ENCODE measurements at places on chromosomes 2 and 18.

DNA sequence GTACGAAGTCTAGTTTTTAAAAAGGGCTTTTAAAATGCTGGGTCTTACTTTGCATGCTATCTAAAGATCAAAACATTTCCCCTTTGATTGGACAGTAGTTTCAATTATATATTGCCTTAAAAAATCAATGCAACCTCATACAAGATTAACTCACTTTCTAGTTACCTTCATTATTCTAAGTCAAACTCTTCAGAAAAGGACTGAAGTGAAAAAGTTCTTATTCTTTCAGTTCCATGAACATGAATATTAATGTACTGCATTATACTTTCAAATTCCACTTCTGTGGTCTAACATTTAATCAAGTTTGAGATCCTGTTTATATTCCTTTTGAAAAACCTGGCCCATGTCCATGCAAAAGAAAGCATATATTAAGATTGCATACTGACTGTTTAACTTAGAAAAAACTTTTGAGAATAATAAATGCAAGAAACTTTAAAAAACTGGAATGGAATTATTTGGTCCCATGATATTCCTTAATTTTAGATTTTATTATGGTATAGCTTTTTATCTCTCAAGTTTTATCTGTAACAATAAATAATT is 11.2 kb upstream of the ENOSF1 start:
- DNase-seq = no peak

DNA sequence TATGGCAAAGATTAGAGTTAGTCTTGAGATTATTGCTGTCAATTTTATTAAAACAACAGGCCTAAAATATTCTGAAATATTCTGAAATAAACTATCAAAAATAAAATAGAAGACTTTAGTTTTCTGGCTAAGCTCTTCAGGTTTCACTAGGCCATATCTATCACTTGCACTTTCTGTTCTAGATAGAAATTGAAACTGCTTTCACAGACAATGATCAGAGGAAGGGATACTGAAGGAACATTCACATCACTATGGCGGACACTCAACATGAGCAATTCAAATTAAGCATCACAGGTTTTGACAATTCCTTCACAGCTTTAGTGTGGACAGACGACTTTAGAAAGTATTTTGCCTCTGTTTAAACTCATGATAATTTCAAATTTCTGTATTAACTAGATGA is 586.4 kb upstream of the REG3G start:
- DNase-seq = no peak

DNA sequence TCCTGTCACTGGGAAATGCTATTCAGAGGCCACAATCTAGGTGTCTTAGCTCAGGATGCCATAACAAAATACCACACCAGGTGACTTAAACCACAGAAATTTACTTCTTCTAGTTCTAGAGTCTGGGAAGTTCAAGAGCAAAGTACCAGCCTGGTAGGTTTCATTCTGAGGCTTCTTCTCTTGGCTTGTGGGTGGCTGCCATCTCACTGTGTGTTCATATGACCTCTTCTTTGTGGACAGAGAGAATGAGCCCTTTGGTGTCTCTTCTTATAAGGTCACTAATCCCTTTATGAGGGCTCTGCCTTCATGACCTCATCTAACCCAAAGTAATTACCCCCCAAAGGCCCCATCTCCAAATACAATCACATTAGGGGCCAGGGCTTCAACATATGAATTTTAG is 57.3 kb downstream of the RHOB start:
- no peak for DNase-seq

- DNase-seq = no peak
These were observed 14.1 kb downstream of the CRIM1 start for GRCh38 chr2:36369716-36370115.

- no peak for DNase-seq
These were observed 35.1 kb upstream of the NTSR2 start for GRCh38 chr2:11705063-11705462.

DNA sequence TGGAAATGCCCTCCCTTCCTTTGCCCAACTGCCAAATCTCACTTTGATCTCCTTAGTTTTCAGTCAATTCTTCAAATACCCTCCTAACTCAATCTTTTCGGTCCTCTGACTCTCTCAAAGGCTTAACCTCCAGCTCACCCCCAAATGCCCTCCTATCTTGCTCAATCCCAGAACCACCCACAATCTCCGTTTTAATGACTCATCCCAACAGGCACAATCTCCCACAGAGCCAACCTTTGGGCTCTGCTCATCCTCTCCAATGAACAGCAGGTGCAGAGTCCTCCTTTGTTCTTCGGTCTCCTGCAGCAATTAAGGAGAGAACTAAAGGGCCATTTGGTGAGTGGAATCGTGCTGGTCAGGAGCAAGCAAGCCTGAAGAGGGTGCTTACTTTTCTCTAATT is 366.1 kb upstream of the CRIM1 start:
- no peak for DNase-seq

- DNase-seq = no peak
These were observed 2.3 kb downstream of the LYPD1 start for GRCh38 chr2:132667706-132668105.

- DNase-seq = no peak
These were observed 835.9 kb upstream of the CHAC2 start for GRCh38 chr2:52931660-52932059.

DNA sequence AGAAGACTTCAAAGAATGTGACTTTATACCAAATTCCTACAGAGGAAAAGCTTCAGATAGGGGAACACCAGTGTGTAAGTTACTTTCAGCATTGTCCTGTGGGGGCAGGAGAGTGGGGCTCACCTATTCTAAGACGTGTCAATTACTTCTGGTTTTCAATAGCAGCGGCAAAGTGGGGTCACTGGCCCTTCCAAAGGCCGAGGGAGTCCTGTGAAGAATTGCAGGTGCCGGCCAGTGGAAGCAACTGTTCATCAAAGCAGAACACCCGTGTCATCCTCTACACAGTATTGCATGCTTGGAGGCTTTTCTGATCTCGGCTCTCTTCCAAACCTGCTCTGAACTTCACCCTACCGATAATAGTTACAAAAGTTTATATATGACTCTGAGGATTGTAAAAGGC is 1176.5 kb upstream of the TMEFF2 start:
- no peak for DNase-seq

- no peak for DNase-seq
These were observed 20.6 kb downstream of the CROCC2 start for GRCh38 chr2:240926516-240927389.

GRCh38 chr2:56108806-56109205 is 75.0 kb upstream of the CCDC85A start:
- no peak for DNase-seq

DNA sequence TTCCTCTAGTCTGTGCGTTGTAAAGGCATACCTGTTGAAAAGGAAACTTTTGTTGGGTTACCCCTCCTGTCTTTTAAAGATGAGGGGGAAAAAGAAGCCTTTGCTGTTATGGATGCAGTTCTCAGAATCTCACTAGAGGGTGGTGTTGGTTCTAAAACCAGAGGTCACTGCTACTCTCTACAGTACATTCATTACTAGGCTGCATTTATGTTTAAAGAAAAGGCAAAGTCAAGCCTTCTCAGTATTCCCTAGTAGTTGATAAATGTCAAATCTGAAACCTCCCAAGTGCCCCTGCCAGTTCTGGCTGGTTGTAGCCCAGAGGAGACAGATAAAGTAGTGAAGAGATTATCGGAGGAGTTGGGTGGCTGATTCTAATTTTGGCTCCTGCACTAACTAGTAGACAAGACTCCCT is 1.4 kb upstream of the PLCL1 start:
- no peak for DNase-seq

- no peak for DNase-seq
These were observed 462.1 kb downstream of the ERBB4 start for GRCh38 chr2:212076456-212076855.

DNA sequence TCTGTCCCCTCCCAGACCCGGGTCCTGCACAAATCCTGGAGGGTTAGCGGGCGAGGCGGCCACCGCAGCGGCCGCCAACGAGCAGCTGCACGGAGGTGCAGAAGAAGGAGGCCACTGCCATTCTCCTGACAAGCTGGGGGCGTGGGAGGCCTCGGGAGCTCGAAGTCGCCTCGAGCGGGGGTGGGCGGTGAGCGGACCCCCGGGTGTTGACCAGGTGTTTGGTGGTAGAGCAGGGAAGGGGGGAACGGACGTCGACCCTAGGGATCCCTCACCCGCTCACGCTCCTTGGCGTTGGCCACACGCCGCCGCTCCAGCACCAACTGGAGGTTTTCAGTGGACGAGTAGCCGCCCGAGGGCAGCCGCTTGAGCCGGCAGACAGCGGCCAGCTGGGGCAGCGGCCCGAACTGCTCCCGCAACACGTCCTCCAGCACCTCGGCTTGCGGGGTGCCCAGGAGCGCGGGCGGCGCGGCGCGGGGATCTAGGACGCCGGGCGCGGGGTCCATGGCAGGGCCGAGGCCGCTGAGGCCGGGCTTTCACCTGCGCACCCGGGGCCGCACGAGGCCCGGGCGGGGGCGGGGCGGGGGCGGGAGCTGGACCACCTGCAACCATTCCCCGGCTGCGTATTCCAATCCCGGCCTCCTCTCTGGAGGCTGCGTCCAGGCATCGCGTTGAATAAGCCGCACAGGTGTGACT is at the start of gene FIGLA:
TSS of gene FIGLA (minus strand) at position 508 of the 693 bp plus-strand sequence. CDS start at position 503, 5 bp downstream.
- no peak for DNase-seq

GRCh38 chr2:228131833-228132232 is 49.7 kb downstream of the SPHKAP start:
- DNase-seq = no peak

GRCh38 chr2:191637182-191638078 is 40.5 kb upstream of the NABP1 start:
- DNase-seq = peak; percentile 32

- no peak for DNase-seq
These were observed 13.2 kb downstream of the GALR1 start for GRCh38 chr18:77262643-77263465.

DNA sequence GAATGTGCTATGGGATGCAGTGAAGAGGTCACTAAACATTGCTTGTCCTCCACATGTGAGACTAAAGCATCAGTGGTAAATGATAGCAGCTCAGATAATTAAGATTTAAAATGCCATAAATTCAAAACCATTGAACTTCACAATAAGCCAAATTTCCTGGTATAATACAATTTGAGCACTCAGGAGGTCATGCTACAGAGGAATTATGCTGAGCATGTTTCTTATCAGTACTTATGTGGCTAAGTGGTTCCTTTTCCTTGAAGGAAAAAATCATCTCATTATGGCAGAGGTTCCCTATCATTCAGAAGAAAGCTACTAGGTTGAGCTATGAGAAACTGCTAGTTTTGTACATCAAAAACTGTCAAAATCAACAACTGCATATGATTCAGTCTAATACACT is 156.6 kb downstream of the AGPS start:
- DNase-seq = no peak

DNA sequence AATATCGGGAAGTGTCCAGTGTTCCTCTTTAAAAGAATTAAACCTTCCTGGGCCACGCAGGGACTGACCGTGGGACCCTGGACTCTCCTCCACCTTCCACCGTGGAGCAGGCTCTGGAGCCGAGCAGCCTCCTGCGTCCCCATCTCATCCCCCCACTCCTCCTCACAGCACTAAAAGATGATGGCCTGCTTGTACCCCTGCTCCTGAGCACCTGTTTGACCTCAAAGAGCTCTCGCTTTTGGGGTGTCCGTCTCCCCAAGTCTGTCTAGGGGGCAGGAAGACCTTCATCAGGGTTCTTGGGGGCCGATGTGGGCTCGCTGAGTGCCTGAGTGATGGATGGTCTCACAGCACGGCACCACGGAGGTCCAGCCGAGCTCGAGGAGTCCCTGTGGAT is 1.2 kb upstream of the SDC1 start:
- DNase-seq = no peak

GRCh38 chr2:219560037-219560892 is 11.1 kb downstream of the OBSL1 start:
- DNase-seq = peak; percentile 22

DNA sequence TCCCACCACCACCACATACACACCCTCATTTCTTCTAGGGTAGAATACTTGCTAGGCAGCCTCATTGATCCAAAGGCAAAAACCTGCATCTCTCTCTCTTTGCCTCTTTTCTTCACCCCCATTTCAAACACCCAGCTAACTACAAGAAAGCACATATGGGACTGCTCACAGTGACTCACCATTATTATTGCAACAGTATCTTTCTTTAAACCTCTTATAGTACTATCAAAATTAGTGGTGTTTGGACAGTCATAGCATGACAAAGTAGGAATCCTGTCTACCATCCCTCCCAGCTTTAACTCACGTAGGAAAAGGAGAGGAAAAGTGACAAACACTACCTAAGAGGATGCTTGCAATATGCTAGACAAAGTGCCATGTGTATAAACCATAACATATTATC is 422.5 kb upstream of the CRIM1 start:
- no peak for DNase-seq

DNA sequence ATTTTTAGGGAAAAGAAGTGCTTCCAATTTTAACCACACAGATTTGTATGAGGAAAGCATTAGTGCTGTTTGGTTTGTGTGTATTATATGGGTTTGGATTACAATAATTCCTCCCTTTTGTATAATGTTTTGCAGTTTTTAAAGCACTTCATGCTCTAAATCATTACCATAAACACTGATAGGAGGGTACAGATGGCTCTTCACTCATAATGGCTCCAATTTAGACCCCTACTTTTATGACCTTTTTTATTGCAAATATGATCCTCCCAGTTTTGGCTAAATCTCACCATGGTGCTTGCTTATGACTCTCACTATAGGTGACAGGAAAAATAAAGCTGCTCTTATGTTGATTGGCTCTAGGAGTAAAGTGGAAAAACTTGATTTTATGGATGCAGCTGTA is 23.8 kb upstream of the TMEM17 start:
- no peak for DNase-seq

DNA sequence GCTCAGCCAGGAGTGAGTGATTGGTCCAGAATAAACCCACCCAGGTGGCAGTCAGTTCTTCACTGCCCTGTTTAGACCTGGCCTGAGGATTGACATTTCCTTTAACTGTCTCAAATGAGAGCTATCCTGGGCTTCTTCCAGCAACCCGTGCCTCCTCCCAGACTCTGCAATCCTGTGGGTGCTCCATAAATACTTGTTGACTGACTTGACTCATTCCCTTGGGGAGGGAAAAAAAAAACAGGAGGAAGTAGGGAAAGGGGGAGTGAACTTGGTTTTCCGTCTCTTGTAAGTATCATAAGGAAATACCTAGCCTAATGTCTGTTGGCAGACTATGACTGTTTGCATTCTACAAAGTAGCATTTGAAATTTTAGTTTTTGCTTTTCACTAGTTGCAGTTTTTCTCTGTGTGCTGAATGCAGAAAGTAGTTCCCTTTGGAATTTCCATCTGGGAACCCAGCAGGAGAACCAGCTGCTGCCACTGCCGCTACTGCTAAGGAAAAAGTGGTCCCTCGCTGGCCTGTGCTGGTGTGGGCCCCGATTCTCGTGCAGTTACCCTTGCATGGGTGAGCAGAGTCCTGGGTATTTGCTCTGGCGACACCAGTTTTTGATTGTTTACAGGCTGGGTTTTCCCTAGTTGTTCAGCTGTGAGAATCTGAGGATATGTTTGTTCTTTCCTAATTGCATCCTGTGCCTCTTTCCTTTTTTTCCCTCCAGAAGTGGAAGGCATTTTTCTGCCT is 78.8 kb downstream of the TGOLN2 start:
- DNase-seq = no peak

Data from CD4-positive, alpha-beta T cell treated with Interleukin-4 for 1 hour (primary cell).